ENCODE measurements at places on chromosomes 12 and 14.
A peak's percentile ranks its signal among the peaks of the same experiment; 100 is the strongest.

- DNase-seq, result no peak
These were observed 269.9 kb downstream of the ADAMTS20 start for GRCh38 chr12:43282106-43282505.

DNA sequence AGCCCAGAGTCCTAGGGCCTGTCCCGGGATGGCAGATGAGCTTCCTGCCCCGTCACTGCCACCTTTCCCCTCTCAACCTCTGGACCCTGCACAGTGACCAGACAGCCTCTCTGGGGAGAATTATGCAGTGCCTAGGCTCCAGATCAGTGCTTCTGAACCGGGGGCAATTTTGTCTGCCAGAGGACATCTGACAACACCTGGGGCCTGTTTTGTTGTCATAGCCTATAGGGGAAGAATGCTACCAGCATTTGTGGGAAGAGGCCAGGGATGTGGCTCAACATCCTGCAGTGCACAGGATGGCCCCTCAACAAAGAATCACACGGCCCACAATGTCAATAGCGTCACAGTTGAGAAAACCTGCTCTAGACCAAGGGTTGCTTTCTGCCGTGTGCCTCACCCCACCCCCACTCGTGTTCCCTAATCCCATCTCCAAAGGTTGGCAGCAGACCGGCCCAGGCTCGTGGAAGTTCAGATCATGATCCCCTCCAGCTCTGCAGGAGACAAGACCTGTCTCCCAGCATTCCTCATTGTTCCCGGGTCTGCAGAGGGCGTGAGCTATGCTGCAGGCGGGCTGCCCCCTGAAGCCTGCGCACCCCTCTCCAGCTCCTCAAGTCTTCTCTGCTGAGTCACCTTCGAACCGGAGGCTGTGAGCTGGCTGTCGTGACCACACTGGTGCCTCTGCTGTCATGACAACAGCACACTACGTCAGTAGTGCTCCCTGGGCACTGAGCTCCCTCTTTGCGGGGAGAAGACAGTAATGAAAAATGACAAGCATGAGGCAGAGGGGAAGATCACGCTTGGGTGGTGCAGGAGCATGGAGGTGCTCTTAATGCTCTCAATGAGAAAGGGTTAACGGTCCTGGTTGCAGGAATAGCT lies 2.0 kb upstream of the GAPDH start:
- DNase-seq, result peak; percentile 84

GRCh38 chr12:64884164-64884542 lies 59.7 kb downstream of the TBC1D30 start:
- no peak for DNase-seq

- DNase-seq, result no peak
These were observed 119.5 kb downstream of the VEZT start for GRCh38 chr12:95337146-95337545.

GRCh38 chr14:92009604-92010003 lies 30.3 kb downstream of the TRIP11 start:
- DNase-seq, result no peak

- DNase-seq, result no peak
These were observed 493.5 kb downstream of the NAV3 start for GRCh38 chr12:78324234-78324633.

DNA sequence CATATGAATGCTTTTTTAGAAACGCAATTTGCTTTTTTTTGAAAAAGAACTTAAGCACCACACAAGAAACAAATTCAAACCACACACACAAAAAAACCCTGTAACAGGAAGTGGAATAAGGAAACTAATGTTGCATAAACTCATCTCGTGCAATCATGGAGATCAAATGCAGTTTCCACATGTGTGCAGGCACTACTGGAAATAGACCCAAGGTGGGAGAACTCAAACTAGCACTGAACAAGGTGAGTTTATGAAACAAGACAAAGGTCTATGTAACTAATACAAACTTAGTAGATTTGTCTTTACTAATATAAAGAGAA lies 17.5 kb downstream of the NIN start:
- DNase-seq, result peak; percentile 85

DNA sequence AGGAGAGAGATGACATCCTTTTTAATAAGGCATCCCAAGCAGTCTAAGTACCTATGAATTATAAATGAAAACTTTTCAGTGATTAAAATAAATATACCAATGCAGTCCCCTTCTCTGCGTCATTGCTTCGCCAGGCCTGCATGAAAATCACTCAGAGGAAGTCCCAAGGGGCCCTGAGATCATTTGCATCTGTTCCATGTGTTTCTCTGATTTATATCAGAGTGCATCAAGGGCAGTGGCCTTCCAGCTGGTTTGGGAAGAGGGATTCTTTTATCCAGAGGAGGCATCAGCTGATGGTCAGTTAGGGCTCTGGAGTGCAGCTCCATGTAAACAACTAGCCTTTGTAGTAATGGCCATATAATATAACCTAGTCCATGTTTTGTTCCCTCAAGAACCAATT lies 210.1 kb downstream of the RGS6 start:
- no peak for DNase-seq

DNA sequence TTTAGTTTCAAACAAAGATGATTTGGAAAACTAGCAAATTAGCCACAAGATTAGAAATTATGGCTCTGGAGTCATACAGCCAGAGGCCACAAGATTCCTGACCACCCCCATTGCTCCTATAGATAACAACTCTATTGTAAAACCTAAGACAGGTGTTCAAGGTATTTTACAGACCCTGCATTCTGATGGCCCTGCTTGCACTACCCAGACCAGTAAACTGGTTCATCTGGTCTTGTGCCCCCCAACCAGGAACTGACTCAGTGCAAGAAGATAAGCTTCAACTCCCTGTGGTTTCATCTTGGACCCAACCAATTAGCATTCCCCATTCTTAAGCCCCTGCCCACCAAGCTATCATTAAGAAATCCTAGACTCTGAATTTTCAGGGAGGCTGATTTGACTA lies 125.0 kb downstream of the CCDC60 start:
- no peak for DNase-seq

DNA sequence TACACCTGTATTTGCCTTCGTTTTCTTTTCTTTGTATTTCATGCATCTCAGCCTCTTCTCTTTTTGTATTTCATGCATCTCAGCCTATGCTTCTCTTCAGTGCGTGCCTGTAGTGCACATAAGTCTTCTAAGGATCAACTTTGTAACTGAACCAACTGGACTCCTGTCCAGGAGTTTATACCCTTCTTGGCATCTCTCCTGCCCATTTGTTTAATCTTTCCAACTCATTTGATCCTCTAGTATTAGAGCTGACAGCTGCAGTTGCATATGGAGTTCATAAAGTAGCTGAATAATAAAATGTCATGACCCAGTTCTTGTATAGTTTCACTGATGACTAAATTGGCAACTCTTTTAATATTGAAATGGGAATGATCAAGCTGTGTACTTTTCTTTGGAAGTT lies 89.7 kb downstream of the FGD4 start:
- no peak for DNase-seq

DNA sequence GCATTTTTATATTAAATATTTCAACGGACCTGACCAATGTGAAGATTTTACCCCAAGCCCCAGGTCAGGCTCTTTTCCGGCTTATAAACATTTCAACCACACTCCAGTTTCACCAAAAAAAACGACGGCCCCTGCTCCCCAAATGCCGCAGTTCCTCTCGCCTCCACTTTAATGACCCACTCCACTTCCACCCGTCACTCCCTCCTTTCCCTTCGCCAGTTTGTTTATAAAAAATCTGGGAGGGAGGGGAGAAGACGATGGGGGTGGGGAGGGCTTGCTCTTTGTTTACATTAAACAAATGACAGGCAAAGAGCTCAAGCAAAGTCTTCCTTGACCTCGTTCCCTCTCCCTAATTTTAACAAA lies 5.4 kb downstream of the SIX6 start:
- DNase-seq, result no peak

DNA sequence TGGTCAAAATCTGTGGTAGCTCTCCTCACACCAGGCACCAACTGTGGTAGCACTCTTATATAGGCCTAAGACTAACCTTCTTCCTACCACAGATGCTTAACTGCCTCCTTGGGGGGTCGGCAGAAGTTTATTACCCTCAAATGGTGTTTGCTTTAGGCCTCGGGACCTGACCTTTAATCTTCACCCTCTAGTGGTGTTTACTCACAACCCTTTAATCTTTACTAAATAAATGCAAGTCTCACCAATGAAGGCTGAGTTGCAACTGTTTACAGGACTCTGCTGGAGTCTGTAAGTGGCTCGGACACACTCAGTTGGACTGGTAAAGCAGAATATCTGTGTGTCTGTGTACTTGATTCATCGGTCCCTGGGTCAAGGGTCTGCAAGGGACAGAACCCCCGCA lies 29.4 kb downstream of the CCER1 start:
- DNase-seq, result no peak

- DNase-seq, result no peak
These were observed 201.5 kb downstream of the FOXN3 start for GRCh38 chr14:89215531-89215930.

DNA sequence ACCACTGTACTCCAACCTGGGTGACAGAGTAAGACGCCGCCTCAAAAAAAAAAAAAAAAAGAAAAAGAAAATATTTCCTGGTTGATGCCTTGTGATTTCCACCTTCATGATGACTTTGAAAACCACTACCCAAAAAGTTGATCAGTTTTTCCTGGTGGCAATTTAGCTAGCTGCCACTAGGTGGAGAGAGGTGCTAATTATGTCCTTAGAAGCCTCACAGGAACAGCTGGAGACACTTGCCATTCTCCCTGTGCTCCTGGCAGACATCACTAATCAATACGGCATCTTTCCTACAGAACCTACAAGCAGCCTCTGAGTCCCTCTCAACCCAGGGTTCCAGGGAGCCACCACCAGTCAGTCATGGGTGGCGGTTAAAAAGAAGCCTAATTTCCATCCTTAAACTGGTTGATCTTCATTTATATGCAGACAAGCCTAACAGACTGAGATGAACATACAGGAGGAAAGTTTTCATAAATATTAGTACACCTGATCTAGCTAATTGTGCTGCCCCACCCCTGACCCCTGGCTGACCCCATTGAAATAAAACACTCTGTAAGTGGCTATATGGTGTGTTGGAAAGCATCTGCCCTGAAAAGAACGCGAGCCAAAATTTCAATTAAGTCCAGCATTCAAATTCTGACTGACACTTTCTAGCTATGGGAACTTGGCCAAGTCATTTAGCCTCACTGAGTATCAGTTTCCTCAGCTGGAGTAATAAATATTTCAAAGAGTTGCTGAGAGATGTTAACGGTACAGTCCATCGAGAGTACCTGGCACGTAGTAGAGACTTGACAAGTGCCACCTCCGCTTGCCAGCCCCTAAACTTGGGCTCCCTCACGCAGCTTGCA lies 6.2 kb upstream of the OAS1 start:
- DNase-seq, result peak; percentile 58

GRCh38 chr12:120085920-120086645 lies 30.5 kb downstream of the RAB35 start:
- DNase-seq, result no peak

- DNase-seq, result no peak
These were observed 325.0 kb downstream of the CCER1 start for GRCh38 chr12:90630006-90630405.

DNA sequence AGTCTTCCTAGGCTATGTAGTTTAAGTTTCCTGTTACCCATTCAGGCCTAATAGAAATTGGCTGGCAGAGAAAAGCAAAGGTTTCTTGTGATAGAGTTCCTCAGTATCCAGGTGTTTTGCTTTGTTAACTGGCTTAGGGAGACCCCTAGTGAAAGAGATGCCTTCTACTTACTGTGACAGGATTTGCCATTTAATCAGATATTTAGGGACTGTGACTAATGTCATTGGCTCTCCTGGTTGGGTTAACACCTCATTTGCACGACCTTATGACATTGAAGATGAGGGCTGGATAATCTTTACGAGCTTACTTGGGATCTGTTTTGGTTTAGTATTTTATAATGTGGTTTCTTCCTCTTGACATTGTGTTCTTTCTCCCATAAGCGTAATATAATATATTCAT lies 5.8 kb downstream of the MON2 start:
- no peak for DNase-seq

DNA sequence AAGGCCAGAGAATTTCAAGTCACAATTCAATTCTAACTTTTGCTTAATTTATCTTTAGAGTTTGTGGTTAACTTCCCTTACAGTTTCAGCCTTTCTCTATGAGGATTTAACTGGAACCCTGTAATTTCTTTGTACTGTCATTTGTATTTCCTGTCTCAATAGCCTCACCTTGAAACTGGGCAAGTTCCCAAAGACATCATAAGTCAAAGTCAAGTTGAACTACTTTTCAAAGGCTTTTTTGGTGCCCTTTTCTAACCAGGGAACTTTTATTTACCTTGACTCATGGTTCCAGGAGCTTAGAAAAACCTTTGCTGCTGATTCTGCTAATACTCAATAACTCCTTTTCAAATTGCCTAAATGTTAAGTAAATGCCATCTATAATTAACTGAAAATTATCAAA lies 200.8 kb upstream of the KRR1 start:
- no peak for DNase-seq

GRCh38 chr12:62484233-62484632 lies 17.6 kb downstream of the MON2 start:
- no peak for DNase-seq

All from Jurkat, Clone E6-1 (cell line).